ENCODE measurements at places on chromosomes 4 and X.
A peak's percentile ranks its signal among the peaks of the same experiment; 100 is the strongest.

GRCh38 chrX:39144956-39145355, 343.7 kb downstream of the MID1IP1 start:
- no peak for DNase-seq

DNA sequence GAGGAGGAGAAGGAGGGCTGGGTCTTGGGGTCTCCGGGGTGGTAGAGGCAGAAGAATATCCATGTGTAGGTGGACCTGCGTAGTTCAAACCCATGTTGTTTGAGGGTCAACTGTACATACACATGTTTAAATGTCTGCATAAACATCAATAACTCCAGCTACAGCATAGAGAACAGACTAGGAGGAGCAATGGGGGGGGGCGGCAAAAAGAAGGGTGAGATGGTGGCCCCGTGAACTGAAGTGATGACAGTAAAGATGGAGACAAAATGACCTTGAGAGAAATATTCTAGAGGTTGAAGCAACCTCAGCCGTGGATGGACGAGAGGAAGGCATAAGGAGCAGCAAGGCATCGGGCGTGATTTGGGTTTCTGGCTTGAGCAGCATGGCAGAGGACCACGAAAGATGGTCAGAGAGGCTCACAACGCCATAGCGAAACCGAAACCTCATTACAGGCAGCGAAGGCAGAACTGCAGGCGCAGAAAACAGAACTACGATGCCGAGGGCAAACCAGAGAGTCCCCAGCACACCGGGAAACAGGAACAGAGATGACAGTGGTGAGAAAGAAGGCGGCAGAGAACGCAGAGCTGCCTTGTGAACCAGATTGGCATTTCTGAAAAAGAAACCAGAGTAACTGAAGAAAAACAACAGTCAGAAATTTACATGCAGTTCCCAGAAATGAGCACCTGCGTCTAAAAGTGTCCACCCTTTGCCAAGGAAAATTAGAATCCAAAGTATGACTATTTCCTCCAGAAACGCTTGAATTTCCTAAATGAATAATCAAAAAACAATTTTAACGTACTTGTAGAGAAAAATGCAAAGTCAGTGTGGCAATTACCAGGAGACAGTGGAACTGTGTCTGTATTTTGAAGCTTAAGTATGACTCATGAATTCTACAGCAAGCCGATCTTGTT, 50.3 kb upstream of the ENPP6 start:
- DNase-seq, result peak; percentile 86

DNA sequence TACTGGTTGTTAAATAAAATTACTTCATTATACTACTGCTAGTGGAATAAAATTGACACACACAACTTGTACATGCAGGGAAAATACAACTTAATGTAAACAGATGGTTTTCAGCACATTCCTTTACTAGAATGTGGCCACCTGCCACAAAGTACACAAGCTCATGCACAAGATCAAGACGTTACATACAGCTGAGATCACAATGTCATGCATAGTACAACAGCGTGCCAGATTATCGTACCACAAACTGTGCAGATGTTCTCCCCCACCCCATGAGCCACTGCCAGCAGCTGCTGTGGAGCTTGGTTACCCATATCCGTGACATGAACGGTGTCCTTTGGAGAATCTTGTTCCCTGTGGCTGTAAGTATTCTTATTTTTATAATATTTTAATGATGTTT, 27.7 kb downstream of the FBXO8 start:
- no peak for DNase-seq

DNA sequence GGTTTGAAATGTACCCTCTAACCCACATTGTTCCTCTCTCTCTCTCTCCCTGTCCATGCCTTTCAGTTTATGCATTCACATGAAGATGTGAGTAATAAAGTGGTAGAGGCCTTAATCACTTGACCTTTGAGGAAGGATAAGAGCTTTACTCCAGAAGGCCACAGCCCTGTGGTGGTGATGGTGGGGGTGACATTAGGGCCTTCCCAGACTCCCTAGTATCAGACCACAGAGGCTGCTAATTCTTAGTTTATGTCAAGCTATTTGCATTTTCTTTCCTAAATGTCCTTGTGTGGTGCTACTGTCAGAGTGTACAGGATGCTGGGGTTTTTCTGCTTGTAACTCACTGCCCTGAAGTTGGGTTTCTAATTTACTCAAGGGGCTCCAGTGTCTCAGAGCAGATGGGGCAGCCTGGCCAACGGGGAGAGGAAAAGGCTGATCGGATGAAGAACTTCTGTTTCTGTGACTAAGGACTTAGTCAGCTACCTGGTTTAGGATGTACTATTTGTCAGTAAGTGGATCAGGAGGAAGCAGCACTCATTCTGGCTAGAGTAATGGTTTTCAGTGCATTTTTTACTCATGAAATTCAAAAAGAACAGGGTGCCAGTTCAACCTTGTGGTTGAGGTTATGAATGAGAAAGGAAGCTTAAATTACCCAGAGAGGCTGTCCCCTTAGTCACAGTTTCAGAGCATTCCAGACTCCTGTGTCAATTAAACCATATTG, 509.6 kb upstream of the DIPK2B start:
- DNase-seq, result peak; percentile 89

GRCh38 chr4:47031011-47031678, at the start of gene GABRB1:
TSS of gene GABRB1 (plus strand) at chr4:47031567.
- DNase-seq, result peak; percentile 47

DNA sequence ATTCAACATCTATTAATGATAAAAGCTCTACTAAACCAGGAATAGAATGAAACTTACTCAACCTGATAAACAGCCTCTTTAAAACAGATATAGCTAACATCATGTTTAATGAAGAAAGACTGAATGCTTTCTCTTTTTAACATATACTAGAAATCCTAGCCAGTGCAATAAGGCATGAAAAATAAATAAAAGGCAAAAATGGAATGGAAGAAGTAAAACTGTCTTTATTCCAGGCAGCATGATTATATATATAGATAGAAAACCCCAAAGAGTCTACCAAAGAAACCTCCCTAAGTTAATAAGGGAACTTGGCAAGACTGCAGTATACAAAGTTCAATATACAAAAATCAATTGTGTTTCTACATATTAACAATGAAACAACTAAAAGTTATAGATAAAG, 25.5 kb downstream of the WDFY3 start:
- no peak for DNase-seq

GRCh38 chrX:42691196-42691595, 86.8 kb downstream of the PPP1R2C start:
- DNase-seq, result no peak

DNA sequence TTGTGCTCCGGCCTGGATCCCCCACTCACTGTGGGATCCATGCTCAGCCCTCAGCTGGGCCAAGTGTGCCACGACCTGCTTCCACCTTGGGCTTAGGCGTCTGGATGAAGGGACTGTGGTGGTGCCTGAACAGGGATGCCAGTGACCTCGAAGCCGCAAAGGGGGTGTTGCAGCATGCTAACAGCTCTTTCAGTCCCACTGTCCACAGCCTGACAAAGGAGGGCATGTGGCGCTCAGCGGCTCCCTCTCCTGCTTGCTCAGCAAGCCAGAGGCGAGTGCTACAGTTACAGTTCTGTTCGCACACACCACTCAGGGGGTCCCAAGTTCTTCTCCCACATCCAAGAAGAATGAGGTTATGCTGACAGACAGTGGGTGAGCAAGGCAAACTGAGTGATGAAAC, 5.2 kb upstream of the IGBP1 start:
- DNase-seq, result no peak
